ENCODE measurements at places on chromosomes 16 and 17.
A peak's percentile ranks its signal among the peaks of the same experiment; 100 is the strongest.

DNA sequence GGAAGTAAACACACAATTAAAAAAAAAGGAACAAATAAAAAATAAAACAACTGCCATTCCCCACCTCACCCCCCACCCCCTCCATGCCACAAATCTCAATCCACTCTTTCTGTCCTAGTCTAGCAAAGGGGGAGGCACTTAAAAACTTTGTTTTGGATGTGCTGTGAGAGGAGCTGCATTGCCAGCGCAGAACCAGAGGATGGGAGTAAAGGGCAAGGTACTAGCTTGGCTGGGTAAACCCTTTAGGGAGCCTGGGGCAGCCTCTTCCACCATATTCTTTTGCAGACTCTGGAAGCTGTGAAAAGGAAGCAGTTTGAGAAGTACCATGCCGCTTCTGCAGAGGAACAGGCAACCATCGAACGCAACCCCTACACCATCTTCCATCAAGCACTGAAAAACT is 1.4 kb downstream of the MRPS7 start:
- no peak for DNase-seq

DNA sequence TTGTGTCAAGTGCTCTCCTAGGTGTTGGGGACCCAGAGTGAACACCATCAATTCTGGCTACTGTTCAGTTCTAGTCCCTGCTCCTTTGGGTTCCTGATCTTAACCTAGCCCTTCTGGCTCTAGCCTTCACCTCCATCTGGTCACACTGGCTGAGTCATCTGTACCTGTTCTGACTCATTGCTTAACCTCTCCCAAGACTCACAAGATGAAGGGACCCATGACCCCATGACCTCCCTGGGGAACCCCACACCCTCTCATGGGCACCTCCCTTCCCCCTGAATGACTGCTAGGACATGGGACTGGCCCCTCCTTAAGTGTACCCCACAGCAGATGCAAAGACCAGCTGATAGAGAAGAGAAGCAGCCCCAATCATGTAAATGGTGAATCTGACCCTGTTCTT is 345.8 kb upstream of the CDH5 start:
- peak; percentile 18 for DNase-seq

DNA sequence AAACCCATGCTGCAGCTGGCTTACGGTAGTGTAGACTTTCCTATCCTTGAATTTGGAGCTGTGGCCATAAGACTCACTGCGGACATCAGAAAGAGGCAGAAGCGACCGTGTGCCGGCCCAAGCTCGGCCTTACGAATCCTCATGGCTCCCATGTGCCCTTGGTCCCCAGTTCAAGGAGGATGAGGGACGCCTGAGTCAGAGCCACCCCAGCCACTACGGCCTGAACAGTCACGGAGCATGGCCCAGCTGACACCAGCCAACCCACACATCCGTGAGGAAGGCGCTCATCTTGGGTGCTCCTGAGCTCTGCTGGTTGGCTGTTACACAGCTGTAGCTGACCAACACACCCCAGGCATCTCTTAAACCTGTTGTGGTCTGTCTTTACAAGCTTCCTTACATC is 44.0 kb downstream of the ZCCHC14 start:
- no peak for DNase-seq

DNA sequence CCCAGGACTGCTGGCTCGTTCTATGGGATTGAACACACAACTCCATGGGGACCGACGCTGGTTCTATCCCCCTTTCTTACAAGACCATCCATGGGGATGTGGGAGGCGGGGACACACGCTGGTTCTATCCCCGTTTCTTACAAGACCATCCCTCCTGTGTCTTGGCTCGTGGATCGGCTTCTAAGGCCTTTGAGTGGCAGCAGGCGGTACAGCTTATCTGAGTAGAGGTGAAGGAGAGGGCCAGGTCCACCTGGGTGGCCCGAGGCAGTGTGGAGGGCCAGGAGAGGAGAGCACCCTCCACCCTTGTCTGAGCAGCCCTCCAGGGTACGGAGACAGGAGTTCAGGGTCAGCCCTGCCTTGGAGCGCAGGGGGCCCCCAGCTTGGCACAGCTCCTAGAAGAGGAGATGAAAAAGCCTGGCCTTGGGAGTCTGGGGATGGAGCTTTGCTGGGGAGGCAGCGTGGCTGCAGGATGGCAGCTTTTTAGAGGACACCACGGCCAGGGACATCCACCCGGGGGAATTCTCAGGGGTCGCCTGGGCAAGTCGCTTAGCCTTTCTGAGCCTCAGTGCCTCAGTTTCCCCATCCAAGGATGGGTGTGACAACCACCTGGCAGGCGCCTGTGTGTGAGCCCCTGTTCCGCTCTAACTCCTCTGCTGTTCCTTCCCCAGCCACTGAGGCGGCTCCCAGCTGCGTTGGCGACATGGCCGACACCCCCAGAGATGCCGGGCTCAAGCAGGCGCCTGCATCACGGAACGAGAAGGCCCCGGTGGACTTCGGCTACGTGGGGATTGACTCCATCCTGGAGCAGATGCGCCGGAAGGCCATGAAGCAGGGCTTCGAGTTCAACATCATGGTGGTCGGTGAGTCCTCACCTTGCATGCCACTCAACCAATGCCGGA is 341.0 kb downstream of the SEC14L1 start:
- DNase-seq: no peak

GRCh38 chr17:78893684-78894083 is 9.3 kb downstream of the CEP295NL start:
- DNase-seq: no peak

DNA sequence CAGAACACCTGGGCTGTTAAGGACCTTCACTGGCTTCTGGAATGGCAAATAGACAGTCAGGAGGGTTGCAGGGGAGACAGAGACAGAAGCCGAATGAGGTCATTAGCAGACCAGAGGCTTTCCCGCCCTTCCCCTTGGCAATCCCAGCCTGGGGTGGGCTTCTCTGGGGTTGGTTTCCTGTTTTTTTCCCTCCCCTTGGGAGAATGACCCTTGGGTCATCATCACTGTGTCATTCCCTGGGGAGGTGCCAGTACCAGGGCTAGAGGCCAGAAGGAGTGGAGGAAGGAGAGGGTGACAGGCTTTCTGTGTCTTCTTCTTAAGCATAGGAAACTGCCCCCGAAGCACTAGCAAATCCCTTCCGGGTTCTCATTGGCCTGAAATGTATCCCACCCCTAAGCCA is 42.9 kb upstream of the IL21R start:
- DNase-seq: no peak

DNA sequence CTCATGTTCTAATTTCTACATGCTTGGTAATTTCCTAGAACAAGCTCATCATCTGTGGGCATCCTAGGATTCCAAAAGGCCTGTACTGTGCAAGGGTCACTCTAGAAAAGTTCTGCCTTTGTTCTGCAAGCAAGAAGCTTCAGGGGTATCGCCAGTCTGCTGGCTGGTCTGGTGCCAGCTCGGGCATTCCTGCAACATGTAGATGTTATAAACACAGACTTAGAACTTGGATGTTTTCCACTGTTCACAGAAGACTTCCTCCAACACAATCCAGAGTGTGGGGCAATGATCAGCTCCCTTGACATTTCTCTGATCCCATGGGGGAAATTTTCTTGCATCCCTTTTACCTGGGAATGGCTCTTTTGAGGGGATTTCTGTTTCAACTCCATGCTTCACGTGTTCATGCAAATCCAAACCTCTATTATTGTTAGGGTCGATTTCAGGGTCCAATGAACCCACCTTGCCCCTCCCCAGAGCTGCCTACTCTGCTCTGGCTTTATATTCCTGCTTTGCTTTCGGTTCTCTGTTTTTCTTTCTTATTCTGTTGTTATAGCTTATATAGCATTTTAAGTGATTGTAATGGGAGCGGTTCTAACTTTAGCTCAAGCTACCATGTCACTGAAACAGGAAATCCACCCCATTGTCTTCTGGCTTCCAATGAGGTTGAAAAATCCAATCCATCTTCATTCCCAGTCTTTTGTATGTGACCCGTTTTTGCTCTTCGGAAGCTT is 25.3 kb downstream of the UBE2O start:
- DNase-seq: no peak

DNA sequence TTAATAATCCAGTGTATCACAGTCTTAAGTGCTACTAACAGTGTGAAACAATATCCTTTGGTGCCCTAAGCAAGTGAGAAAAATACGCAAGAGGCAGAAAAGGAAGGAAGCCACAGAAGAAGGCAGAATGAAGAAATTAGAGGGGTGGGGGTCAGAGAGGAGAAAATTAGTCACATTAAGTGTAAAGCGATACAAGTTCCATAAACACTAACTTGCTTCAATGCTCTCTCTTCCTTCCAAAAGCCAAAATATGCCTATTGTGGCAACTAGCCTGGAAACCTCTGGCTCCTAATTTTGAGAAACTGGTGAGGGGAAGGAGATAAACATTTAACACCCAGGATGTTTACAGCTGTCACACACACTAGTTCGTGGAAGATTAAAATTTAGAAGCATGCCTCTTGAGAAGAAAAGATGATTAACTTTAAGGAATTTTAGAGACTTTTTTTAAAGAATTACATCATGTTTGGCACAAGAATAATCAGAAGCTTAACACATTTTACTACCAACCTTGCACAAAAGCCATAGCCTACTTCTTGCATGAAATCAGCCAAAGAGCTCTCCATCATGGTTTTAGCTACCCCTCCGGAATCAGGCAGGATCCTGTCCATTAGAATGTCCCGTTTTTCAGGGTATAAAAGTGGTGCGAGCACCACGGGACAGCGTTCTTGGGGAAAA is 44.7 kb downstream of the CNOT1 start:
- no peak for DNase-seq

DNA sequence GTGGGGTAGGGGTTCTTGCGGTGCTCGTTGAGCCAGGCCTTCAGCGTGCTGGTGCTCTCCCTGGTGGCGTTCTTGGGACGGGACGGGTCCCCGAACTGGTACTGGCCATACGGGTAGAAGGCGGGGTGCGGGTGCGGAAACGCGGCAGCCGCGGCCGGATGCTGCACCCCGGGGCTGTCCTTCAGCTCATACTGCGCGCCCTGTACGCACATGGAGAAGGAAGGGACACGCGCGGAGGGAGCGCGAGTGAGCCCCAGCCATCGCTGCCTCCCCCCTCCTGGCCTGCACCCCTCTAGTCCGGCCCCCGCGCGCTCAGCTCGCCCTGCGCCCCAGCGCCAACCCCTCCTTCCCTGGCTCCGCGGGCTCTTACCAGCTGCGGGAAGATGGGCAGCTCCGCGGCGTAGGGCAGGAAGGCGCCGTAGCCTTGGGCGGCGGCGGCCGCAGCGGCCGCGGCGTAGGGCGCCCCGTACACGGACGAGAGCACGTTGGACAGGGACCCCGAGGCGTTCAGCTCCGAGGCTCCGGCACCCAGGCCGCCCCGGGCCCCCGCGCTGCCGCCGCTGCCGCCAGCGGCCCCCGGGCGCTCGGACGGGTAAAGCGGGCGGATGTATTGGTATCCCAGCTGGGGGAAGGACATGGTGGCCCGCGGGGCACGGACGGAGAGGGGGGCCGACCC is 1.0 kb downstream of the IRX3 start:
- peak; percentile 27 for DNase-seq

GRCh38 chr17:62744259-62744658 is 63.9 kb downstream of the MARCHF10 start:
- DNase-seq: no peak

DNA sequence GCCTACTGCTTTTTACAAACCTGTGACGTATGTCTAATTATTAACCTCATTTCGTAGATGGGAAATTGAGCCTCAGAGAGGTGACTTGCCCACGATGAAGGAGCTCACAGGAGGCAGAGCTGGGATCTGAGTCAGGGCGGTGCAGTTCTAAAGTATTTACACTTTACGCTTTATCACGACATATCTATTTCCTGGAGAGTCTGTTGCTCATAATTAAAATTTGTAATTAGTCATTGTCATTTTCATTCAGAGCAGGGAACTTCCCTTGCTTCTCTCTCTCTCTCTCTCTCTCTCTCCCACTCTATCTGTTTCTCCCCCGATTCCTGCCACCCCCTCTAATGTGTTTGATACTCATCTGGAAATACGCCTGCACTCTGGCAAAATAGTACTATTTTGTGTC is 5.9 kb downstream of the SLC5A11 start:
- DNase-seq: no peak

DNA sequence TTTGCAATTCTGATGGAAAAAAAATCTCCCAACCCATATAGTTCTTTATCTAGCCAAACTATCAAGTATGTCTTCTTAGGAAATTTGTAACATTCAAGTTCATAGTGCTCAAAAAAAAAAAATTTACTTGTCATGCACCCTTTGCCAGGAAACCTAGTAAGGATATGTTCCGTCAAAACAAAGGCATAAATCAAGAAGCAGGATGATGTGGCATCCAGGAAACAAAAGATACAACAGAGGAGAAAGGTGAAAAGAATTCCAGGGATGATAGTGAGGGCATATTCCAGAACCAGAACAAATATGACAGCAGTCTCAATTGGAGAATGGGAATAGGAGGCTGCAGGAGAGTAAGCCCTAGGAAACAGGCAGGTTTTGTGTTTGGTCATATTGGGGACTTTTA is 104.6 kb downstream of the SPAG9 start:
- DNase-seq: no peak

DNA sequence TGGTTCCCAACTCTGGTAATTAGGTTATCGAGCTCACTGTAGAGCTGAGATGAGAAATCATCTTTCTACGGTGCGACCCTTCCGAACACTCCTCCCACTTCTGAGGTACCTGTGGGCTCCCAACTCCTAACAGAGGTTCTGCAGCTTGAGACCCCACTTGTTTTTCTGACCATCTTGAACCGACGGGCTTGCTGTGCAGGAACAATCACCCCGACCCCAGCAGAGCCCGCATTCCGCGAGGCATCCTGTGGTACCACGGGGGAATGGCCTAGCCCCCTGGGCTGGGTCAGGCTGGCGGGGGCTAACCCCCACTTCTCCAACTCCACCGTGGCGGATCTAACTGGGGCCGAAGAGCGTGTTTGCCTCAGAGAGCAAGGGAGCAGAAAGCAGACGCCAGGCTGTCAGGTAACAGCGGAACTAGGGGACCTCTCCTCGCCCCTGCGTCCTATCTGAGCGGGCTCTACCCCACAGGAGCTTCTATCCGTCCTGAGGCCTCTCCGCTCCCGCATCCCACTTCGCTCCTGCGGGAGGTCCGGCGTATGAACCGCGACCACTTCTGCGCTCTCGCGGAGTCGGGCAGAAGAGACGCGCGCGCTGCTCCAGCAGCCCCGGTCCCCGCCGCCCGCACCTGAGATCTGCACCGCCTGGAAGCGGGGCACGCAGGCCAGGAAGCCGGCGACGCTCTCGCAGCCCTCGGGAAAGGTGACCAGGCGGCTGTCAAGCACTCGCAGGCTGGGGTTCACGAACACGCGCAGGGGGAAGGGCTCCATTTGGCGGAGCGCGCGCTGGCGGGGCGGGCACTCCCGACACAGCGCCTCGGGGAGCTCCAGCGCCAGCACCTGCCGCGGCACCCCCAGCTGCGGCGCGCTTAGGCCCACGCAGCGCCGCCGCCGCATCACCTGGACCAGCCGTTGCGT is 761 bp downstream of the PDF start:
- peak; percentile 38 for DNase-seq

- DNase-seq: no peak
Measured at GRCh38 chr17:1878419-1879121, 48.8 kb downstream of the RPA1 start.

DNA sequence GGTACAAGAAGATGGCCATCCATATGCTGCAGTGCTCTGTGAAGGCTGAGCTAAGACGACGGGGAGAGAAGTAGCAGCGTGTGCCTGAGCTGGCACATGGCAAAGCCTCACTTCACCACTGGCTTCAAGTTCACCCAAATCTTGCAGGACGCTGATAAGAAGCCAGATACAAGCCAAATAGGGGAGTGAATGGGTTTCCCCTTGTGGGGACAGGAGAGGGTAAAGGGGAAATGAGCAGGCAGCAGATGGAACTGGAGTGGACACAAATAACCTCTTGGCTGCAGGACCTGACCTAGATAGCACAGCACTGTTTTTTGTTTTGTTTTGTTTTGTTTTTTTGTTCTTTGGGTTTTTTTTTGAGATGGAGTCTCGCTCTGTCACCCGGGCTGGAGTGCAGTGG is 21.0 kb upstream of the PITPNA start:
- no peak for DNase-seq

Measured in SW480 (cell line).